ENCODE measurements at places on chromosomes 7 and 10. TPM values are rescaled to one million over a fixed set of nuclear protein-coding genes. Genes with fewer than 3 reads are reported as not detected.

- DNase-seq: peak; percentile 53
These were observed 195.1 kb downstream of the CCSER2 start for GRCh38 chr10:84523526-84523925.

DNA sequence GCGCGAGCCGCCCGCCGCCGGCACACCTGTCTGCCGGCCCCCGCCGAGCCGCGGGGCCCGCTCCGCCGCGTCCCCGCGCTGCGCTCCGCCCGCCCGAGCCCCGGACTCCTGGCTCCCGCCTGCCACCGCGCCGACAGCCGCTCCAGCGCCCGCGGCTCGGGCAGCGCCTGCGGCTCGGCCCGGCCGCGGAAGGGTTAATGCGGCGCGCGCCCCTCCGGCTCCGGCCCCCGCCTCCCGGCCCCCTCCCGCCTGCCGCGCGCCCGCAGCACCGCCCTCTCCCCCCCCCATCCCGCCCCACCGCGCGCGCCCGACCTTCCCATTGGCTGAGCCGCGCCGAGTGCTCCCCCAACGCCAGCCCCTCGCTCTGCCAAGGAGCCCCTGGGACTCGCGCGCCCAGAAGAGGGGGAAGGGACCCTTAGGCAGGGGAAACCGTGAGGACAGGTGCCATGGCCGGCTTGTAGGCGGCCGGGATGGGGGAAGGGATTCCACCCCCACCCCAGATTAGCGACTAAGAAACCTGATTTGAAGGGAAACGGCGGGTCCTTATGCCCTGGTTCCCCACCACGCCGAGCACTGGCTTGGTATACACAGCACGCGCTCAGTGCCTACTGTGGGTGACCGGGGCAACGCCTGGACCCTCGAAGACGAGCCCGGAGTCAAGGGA, at the start of gene KCNH2:
Gene KCNH2 (minus strand): TSS at position 196 of the 664 bp plus-strand sequence. CDS start 408 bp downstream, outside the sequence.
- no peak for DNase-seq

DNA sequence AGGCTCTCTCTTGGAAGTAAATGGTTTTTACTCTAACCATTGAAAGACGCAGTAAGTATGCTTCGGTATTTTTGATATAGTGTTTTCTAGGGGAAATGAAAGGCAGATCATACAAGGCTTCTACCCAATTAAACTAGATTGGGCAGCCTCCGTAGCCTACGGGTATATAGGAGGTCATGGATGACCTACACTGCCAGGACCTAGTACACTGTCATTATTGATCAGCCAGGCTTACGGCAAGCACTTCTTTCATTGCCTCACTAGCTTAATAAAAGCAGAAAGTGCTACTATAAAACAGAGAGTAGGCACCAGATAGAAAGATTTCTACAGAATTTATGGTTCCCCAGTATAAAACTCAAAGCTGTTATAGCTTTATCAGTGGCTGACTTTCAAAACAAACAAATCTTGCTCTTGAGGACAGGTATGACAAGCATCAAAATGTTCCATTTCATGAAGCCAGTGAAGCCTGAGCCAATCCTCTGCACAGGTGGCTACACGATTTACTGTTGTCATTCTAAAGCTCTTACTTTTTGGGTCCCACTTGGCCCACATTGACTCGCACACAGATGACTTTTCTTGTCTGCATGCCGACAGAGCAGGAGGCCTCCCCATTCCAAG, 358.1 kb downstream of the THSD7A start:
- DNase-seq: no peak

GRCh38 chr10:124875596-124875995, 66.3 kb upstream of the ZRANB1 start:
- peak; percentile 10 for DNase-seq

GRCh38 chr7:139595806-139596205, 72.3 kb downstream of the CLEC2L start:
- DNase-seq: no peak

GRCh38 chr10:69269761-69270160, 8.5 kb upstream of the HK1 start:
- no peak for DNase-seq

DNA sequence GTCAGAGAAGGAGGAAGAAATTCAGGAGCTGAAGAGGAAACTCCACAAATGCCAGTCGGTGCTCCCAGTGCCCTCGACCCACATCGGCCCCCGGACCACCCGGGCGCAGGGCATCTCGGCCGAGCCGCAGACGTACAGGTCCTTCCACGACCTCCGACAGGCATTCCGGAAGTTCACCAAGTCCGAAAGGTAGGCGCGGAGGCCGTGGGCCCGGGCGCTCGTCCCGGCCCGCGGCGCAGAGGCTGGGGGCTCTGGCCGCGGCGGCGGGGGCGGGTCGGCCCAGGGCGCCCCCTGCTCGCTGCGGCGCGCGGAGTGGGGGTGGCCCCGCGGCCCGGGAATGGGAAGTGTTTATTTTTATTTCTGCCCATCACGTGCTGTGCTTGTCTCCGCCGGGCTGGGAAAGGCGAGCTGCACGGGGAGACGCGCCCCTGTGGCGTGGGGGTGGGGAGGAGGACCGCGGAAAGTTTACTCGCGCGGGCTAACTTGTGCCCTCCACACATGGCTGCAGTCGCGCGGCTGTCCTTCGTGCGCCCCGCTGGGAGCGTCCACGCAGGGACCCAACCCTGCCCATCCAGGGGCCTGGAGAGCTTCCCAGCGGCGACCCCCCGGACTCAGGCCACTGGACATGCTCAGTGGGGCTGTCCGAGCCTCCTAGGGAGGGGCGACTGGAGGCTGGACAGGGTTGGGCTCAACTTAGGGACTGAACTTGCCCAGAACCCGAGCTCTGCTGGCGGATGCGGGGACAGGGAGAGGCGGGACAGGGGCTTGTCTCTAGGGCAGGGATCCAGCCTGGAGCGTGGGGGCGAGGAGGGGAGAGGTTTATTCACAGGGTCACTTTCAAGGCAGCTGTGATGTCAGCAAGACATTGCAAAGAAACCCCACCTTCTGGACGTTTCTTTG, 82.6 kb upstream of the PRKG1 start:
- peak; percentile 37 for DNase-seq

DNA sequence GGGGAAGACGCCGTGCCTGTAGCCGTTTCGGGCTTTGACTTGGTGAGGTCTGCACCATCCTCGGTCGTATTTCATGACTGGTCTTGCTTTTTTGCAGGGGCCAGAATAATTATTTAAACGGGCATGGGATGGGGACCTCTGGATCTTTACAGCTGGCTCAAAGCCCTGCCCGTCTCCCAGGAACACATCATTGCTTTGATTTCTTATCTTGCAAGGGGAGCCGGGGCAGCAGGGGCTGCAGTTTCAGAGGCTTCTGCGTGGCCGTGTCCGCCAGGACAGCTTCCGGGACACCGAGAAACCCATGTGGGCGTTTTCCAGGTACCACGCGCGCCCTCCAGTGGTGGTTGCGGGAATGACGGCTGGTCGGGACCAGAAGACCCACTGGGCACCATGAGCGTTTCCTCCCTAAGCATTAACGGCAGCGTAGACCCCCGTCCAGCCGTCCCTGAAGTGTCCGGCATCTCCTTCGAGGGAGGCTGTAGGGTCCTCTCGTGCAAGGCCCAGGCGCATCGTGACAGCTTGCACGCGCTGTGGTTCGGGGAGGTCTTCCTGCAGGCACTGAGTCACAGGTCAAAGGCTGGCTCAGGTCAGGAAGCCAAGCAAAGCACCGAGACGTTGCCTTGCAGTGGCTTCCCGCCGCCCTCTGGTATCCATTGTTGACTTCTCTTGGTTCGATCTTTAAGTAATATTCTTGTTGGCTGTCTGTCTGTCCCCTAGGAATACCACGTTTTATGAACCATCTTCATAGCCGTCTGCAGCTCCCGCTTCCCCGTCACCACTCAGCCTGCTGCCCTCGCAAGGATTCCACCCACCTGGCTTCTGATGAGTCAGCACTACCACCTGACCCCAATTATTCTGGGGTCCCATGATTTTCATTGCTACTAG, 16.2 kb upstream of the ZFAND2A start:
- peak; percentile 80 for DNase-seq

DNA sequence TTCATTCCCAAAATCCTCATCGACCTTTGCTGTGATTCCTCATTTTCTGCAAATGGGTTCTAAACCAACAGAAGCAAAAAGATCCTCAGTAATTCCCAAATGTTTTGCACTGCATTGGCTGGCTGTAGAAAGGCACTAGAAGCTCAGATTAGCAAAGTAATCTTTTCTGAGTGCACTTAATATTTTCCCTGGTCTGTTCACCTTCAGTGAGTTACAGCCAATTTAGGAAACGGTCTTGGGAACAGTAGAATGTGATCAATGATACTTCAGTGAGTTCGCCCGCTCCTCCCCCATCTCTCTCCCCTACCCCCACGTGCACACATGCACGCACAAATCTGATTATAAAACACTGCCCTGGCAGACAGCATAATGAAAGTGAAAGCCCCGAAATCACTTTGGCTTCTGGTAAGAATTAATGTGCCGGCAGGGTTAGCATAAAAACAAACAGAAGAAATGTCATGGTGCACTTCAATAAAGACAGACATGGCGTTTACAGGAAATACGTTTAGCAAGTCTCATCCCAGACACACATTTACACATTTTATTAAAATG, 201.3 kb upstream of the CDCA7L start:
- no peak for DNase-seq

- no peak for DNase-seq
These were observed 31.0 kb upstream of the CC2D2B start for GRCh38 chr10:95876756-95877155.

DNA sequence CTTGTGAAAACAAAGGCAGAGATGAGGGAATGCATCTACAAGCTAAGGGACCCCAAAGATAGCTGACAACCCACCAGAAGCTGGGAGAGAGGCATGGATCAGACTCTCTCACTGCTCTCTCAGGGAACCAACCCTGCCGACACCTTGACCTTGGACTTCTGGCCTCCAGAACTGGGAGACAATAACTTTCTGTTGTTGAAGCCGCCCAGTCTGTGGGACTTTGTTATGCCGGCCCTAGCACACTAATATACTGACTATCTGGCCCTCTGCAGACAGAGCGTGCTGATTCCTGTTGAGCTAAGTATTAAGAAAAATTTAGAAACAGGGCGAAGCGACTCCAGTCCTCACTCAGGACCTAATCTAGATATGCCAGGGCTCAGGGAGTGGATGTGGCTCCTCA, 144.3 kb upstream of the TCF7L2 start:
- no peak for DNase-seq

DNA sequence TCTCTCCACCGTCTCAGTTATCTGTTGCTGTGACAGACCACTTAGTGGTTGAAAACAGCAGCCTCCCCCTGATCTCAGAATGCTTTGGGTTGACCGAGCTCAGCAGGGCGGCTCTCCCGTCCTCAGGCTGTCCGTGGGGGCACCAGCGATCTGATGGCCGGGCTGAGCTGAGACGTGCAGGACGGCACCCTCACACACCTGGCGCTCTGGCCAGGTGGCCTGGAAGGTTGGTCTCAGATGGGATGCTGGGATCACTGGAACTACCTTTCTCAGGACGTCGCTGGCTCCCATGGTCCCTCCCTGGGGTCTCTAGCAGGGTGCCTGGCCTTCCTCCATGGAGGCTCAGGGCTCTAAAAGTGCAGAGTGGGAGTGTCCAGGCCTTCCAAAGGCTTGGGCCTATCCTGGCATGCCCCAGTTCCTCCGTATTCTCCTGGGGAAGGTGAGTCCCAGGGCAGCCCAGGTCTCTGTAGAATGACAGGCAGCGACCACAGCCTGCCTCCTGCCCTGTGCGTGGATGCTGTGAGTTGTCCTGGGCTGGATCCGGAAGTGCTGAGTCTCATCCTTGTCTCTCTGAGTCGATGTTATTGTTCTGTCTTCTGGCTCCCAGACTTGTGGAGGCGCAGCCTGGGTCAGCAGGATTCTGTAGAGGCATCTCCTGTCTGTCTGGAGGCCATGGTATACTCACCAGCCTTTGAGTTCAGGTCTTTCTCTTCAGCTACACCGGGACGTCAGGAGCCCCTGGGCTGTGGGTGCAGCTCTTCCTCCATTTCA, 12.2 kb upstream of the PWWP2B start:
- no peak for DNase-seq

AKR1C2 gene
- 0.84 TPM for polyA plus RNA-seq

LLCFC1 gene
- not detected for polyA plus RNA-seq

ADRA2A gene
- 0.03 TPM for polyA plus RNA-seq

NKX6-2 gene
- not detected for polyA plus RNA-seq

TMUB1 gene
- 45.3 TPM for polyA plus RNA-seq
